ENCODE measurements at places on chromosomes 6 and 20.

DNA sequence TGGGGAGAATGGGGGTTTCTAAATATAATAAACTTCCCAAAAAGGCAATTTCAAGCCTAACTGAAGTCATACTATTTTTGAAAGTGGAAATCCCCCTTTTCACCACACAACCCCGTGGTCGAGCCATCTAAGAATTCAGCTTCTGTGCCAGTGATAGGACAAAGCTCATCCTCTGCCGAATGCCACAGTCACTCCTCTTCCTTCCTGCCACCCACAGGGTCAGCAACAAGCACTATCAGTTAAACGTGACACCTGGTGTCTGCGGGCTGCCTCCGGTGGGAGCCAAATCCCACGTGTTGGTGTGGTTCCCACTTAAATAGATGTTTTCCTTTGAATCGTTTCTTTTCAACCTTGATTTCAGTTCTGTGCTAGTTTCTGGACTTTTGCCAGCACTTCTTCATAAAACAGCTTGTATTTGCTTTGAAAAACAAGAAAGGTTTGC is 60.7 kb downstream of the TNFAIP3 start:
- no peak for DNase-seq

DNA sequence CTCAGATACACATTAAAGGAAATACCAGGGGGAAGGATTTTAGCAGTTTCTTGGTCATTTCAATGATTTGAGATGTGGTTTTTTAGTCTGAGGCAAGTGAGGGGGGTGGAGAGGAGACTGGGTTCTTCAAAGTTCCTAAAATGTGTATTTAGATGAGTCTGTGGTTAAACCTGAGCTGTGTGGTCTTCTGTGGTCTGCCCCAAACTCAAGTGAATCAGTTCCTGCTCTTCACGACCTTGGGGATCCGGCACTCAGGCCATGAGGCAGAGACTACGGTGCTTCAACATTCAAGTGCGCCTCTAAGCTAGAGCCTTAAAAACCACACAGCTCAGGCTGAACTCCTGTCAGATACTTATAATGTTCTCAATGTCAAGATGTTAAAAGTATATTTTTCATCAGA is 406.7 kb downstream of the LMBRD1 start:
- DNase-seq, result no peak

DNA sequence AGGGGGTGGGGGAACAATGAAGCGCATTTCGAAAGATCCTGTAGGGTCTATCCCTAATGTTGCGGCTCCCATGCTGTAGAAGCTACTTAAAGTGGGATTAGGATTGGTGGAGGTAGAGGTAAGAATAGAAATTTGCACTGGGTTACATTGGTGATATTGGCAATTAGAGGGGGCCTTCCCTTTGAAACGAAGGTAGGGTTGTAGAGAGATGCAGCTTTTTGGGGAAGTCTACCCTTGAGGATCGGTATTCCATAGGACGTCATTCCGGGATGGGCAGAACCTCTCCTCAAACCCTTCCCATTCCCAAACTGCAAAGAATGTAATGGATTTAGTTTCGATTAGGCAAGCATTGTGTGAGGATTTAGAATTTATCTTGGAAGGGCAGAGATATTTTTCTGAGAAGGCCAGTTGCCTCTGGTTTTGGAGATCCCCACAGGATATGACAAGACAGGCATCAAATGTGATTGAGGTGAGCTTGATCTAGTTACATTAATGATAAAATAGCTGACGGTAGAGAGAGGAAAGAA is 5.4 kb upstream of the ZNFX1 start:
- no peak for DNase-seq

DNA sequence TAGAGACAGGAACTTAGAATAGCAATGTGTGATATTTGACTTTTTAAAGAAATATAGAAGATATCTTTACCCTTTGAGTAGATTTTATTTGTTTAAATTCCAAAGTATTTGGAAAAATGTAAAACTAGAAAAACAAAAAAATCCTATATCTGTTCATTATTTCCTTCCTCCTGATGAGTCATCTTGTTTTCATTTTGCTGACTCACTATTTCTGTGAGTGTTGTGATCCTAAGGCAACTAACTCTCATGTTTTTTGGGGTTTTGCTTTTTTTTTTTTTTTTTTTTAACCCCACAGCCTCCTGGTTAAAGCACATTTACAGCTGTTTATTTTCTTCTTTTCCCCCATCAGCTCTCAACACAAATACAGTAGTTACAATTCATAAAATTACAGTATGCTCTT is 37.8 kb upstream of the THEMIS start:
- no peak for DNase-seq

DNA sequence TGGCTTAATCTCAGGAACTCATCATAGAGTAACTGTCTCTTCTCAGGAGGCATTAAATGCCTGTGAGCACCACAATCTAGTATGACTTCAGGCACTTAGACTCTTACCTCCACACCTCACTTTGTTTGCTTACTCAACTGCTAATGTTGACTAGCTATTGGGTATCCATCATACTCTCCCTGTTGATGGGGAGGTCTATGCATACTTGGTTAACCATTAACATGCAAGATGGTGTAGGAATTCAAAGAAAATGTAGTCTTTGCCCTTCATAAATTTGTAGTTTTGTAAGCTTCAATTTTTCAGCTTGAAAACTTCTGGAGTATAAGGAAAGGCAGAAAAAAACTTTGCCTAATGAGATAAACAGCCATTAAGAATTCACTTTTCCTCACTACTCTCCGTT is 501.0 kb upstream of the MARCKS start:
- no peak for DNase-seq

DNA sequence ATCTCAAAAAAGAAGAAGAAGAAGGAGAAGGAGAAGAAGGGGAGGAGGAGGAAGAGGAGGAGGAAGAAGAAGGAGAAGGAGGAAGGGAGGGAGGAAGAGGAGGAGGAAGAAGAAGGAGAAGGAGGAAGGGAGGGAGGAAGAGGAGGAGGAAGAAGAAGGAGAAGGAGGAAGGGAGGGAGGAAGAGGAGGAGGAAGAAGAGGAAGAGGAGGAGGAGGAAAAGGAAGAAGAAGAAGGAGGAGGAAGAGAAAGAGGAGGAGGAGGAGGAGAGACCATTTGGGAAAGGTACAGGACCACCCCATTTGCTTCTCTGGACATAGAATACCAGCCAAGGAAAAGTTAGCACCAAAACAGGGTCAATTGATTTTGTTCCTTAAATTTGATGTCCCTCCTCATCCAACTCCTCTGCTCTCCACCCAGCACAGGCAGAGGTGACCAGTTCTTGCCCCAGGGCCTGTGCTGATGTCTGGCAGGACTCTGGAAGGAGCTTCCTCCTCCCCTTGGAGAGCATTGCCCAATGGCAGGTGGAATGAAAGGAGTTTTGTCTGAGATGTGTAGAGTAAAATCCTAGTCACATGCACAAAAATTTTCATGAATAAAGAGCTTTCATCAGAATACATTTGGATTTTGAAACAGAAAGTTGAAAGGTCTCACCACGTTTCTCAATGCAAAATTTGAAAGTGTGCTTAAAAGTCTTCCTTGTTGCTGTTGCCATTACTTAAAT is 182.9 kb downstream of the LY86 start:
- no peak for DNase-seq

- DNase-seq, result no peak
Observed at GRCh38 chr6:168953461-168953860, 300.2 kb downstream of the THBS2 start.

DNA sequence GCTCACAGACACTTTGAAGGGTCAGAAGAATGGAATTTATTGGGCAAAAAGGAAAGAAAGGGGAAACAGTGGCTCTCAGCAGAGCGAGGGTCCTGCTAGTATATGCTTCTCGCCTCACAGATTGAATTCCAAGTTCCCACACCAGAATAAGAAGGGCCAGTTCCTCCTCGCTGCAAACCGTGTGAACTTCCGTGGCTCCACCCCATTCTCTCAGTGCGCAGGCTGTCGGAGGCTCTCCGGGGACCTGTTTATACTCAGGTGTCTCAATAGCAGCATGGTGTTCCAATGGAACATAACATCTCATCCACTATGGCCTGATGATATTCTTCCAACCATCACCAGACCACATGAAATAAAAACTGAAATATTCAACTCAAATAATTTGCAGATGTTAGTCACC is 4.6 kb downstream of the SAMD3 start:
- DNase-seq, result no peak

- DNase-seq, result no peak
Observed at GRCh38 chr20:51497542-51498467, 44.7 kb downstream of the NFATC2 start.

DNA sequence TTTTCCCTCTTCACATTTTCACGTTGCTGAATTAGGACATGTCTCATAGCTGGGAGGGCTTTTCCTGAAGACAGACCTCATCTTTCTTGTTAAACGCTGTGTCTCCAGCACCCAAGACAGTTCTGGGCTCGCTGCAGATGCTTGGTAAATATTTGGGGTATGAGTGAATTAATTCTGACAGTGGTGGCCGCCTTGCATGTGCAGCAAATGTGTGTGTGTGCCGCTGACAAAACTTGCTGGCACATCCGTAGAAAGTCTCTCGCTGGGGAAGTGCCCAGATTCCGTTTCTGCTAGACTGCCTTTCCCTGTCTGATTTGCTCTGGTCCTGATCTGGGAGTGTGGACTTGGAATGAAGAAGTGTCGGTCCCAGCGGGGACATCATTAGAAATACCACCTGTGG is 48.2 kb upstream of the ZNFX1 start:
- no peak for DNase-seq

DNA sequence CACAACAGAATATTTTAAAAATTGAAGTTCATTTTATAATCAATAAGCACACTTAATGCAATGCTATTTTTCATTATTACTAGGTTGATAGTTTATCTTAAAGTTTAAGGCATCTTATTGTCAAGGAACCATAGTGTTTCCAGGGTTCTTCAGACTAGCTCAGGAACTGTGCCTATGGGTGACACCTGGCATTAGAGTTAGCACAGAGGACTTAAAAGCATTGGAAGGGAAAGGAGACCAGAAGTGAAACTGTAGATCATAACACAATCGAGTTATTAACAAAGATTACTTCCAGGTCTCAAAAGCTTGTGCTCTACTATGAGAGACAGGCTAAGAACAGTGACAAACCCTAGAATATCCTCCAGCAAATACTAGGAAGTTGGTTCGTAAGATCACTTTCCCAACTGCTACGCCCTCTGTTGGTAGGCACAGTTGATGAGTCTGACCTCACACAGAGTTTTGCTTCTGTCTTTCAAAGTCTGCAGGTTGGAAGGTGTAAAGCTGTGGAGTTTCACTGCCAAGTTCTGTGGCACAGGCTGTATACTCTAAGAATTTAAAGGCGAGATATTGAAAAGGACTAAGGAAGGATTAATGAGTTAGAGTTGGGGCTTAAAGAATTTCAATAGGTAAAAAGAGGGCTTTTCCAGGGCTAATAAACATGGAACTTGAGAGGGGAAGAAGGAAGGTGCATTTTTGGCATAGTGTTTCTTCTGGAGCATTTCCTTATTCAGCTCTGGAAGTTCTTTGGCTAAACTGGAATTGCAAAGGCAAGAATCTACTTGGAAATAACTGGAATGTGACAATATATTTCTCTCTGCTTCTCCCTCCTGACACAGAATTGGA is 531.3 kb upstream of the JAG1 start:
- no peak for DNase-seq

DNA sequence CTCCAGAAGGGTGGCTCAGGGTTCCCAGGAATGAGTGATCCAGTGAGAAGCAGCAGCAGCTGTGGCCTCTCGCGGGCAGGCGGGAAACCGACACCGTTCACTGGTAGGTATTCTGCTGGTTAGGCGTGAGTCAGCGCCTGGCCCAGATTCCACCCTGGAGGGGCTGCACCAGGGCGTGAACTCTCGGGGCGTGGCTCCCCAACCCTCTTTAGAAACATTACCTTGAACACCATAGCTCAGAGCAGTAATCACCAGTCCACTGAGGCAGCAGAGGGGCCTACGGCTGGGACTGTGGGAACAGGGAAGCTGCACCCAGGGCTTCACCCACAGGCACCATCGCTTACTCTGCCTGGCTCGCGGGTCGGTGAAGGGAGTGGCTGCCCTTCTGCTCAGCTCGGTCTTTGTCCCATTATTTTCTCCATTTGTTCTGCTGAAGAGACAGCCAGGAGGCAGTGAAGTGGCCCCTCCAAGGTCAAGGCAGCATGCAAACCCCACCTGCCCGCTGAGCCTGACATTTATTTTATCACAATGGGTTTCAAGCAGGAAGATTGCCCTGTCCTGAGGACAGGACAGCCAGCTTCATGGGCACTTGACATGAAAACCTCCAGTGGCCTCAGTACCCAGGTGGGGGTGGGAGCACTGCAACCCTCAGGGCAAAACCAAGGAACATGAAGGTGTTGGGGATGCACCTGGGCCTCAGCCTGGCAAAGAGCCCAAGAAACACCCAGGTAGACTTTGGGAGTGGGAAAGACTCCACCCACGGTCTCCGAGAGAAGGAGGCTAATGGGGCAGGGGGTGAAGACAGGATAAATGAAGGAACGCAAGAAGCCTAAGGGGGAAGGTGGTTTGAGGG is 51.0 kb upstream of the CD93 start:
- no peak for DNase-seq

DNA sequence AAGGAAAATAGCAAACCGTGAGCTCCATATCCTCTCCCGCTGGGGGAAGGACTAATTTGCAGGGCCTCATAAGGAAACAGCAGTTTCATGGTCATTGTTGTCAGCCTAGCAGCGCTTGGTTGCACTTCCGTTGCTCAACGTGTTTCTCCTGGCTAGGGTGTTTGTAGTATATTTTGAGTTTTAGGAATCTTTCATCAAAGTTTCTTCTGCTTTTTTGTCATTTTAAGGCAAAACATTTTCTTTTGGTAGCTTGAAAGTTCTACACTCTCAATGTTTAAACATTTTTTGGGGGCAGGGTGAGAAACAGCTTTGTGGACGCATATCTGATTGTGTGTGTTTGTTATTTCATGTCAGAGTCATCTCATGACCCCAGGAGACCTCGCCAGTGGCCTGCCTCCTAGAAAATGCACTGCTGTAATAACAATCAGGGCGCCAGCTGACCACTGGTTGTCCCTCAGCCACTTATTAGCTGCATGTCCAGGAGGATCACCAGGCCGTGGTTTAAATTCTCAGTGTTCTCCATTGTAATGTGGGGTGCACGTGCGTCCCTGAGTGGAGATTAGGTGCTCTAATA is 20.6 kb downstream of the JARID2 start:
- no peak for DNase-seq

GRCh38 chr20:17710379-17711266 is 10.9 kb downstream of the BANF2 start:
- DNase-seq, result no peak

GRCh38 chr6:34520645-34521462 is 35.3 kb downstream of the SPDEF start:
- no peak for DNase-seq
